SK-N-MC (cell line): ENCODE measurements at places on chromosomes 11 and 22.

DNA sequence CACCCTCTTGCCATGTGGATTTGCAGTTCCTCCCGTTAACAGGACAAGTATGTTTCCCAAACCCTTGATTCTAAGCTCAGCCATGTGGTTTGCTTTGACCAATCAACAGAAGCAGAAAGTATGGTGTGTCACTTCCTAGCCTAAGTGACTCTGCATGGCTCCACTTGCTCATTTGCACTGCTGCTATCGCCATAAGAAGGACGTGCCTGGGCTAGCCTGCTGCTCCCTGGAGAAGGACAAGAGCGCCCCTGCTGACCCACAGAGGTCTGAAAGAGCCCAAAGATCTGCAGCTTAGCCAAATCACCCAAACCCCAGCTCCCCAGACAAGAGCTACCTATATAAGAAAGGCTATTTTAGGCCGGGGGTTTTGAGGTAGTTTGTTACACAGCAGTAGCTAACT, 18.0 kb downstream of the TBRG1 start:
- no peak for DNase-seq

GRCh38 chr11:112128483-112129121, 35.3 kb downstream of the IL18 start:
- DNase-seq = peak; percentile 35

- no peak for DNase-seq
Measured at GRCh38 chr22:33350961-33351360, 292.8 kb upstream of the SYN3 start.

DNA sequence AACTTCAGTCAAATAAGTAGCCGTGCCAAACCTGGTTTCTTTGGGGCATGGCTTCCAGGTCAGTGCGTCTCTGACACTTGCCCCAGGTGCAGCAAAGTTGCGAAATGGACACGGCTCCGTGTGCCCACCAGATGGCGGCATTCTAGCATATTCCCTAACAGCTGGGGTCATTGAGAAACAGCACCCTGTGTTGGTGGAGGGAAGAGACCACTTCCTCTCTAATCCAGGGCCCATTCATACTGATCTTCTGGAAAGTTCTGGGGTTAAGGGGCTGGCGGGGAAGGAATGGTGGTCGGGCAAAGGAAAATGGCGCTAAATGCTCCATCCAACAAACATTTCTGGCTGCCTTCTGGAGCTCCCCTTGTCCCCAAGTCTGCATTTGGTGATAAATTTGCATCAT, 141.2 kb upstream of the TIMP3 start:
- DNase-seq = no peak

DNA sequence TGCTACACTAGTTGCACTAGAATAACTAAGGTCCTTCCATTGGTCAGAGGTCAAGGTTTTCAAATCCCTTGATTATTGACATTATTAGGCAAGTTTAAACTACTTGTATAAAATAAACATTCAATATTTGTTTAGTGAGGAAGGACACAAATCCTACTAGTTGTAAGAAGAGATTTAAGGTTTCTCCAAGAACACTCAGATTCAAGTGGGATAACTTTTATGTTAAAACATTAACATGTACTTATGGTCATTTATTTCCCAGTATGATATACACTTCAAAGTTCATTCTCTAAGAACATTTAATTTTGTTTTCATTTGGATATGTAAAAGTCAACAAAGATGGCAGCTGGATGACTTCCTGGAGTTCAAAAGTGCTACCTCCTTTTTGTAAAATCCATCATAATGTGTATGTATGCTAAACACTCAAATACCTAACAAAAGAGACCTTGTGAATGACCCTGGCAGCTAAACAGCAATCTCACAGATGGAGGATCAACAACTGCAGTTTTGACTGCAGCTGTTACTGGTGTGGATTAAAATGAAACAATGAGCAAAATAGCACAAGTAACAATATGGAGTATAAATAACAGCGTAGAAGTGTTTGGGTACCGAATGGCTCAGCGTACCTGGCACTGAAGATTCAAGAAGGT, 1.5 kb downstream of the CCDC90B start:
- DNase-seq = no peak
